ENCODE measurements at places on chromosomes 11 and 22. TPM values are rescaled to one million over a fixed set of nuclear protein-coding genes. Genes with fewer than 3 reads are reported as not detected.

Gene RHOD
- total RNA-seq, result 82.6 TPM

Gene C11orf52
- total RNA-seq, result not detected

Gene IL17RA
- 84.1 TPM for total RNA-seq

Gene P2RY6
- 8.8 TPM for total RNA-seq

Gene MS4A12
- total RNA-seq, result not detected

Gene GGTLC3
- not detected for total RNA-seq

Gene FOXRED2
- 25.9 TPM for total RNA-seq

Gene SC5D
- 18.8 TPM for total RNA-seq

GRCh38 chr22:31332886-31333285 is 13.3 kb downstream of the PATZ1 start:
- H3K4me3 ChIP-seq, result no peak overlapping the region
- H3K27ac ChIP-seq, result no peak overlapping the region
- DNase-seq, result no peak
- peaks cover 50% of the 10 kb centered on the region for H3K36me3 ChIP-seq
- no peaks in the 10 kb centered on the region for H3K4me1 ChIP-seq

DNA sequence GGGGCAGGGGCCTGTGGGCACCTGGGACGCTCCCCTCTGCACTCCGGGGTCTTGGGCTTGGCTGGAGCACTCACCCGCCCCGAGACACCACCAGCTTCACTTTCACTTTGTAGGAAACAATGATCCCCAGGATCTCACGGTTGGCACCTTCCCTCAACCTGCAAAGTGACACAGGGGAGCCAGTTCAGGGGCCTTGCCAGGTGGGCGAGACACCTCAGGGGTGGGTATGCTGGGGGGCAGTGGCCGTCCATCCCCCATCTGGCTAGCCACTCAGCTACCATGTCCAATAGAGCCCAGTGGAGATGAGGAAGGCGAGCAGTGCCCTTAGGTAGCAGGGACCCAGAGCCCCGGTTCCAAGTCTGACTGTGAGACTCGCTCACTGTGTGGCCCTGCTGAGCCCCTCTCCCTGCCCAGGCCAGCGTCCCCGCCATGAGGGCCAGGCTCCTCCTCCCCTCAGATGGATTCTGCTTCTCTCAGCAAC is 32.3 kb downstream of the TPBGL start:
- no peak overlapping the region for H3K27ac ChIP-seq
- no peak for DNase-seq
- no peaks in the 10 kb centered on the region for H3K4me1 ChIP-seq
- H3K36me3 ChIP-seq, result peaks cover 15% of the 10 kb centered on the region
- H3K4me3 ChIP-seq, result no peak overlapping the region
- H3K27me3 ChIP-seq, result no peaks in the 10 kb centered on the region

DNA sequence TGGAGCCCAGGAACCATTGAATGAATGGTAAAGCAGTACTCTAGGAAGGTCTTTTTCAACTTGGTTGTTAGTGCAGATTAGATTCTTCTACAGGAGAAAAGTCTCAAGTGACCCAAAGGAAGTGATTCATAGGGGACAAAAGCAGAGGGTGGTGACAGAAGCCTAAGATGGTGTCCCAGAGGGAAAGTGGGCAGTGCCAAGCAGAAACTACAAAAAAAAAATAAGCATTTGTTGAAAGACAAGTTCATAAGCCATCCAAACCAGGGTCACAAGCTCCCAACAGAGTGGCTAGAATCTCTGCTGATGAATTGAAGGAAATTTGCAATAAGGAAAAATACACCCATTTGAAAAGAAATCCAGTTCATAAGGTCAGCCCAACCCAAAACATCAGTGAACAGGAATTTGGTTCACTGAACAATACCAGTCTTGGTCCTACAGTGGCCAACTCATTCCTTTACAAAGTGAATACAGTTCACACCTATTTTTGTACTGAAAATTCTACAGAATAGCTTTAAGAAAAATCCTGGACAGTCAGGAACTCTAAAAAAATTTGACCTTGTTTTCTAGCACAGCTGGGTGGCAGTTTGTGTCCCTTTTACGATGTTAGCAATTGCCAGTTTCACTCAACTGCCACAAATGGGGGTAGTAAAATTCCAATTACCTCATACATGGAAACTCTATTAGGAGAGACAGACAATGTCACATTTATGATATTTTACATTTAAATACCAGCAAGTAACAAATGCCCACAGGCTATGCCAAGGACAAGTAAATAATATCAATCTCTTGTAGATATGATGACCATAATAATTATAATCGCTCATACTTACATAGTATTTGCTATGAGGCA is 21.6 kb upstream of the NUP160 start:
- no peak overlapping the region for H3K27ac ChIP-seq
- no peak for DNase-seq
- peaks cover 2% of the 10 kb centered on the region for H3K4me1 ChIP-seq

GRCh38 chr11:34926101-34926830 is 9.8 kb downstream of the PDHX start:
- no peaks in the 10 kb centered on the region for H3K36me3 ChIP-seq
- no peak for DNase-seq

DNA sequence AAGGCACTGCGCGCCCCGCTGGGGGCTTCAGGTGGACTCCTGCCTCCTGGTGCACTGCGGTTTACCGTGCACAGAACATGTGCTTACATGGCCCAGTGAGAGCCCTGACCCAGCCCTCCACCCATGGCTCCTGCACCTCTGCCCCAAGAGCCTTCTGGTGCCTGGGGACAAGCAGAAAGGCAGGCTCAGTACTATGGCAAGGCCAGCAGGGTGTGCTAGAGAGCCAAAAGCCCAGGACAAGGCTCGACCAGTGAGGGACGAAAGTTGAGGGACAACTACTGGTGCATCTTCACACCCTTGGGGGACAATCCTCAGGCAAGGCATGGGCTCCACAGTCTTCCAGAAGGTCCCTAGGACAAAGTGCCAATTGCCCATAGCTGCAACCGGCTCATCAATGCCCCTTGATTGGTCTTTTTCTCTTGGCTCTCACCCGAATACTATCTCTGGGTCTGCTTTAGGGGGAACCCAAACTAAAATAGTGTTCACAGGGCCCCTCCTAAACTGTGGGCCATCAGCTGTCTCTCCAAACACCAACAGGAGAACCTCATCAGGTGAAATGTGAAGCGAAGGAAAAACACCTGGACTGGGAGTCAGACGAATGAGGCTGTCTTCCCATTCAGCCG is 13.5 kb downstream of the PGA5 start:
- no peak overlapping the region for H3K4me3 ChIP-seq
- no peak overlapping the region for H3K27ac ChIP-seq
- no peaks in the 10 kb centered on the region for H3K36me3 ChIP-seq
- no peaks in the 10 kb centered on the region for H3K4me1 ChIP-seq

GRCh38 chr22:20221421-20222340 is 46.4 kb downstream of the RTN4R start:
- H3K27ac ChIP-seq, result peak overlapping the region; percentile 70
- DNase-seq, result no peak
- no peak overlapping the region for H3K4me3 ChIP-seq
- H3K4me1 ChIP-seq, result peaks cover 21% of the 10 kb centered on the region
- H3K27me3 ChIP-seq, result no peaks in the 10 kb centered on the region

DNA sequence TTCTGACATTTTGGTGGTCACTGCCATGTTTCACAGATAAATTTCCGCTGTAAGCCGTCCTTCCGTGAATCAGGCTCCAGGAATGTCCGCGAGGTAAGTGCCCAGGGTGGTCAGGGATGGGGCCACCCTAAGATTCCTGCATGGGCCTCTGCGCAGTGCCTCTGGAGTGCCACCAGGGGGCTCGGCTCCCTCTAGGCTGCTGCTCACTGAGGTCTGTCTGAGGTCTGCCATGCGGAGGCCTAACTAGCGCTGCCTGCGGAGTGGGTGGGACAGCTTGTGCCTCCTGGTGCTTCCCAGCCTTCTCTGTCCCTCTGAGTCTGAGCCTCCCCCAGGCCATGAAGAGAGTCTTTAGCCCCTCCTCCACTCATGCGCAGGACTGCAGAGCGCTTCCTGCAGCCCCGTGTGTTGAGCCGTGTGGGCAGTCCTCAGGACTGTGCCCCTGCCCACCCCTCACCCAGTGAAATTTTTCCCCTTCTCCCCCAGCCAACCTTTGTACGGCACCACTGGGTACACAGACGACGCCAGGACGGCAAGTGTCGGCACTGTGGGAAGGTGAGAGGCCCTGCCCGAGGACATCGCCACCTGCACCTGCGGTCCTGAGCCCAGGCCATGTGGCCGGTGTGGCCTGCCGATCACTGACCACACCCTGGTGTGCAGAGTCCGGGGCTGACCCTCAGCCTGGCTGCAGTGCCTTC is 11.9 kb upstream of the MDK start:
- no peak for DNase-seq
- H3K4me1 ChIP-seq, result peaks cover 5% of the 10 kb centered on the region
- H3K27me3 ChIP-seq, result no peaks in the 10 kb centered on the region
- no peak overlapping the region for H3K4me3 ChIP-seq
- peaks cover 37% of the 10 kb centered on the region for H3K36me3 ChIP-seq

- no peak for DNase-seq
- no peak overlapping the region for H3K4me3 ChIP-seq
- H3K36me3 ChIP-seq, result no peaks in the 10 kb centered on the region
- no peaks in the 10 kb centered on the region for H3K4me1 ChIP-seq
- H3K27ac ChIP-seq, result no peak overlapping the region
- H3K27me3 ChIP-seq, result no peaks in the 10 kb centered on the region
Observed at GRCh38 chr11:65726660-65727059, 6.1 kb upstream of the RNASEH2C start.

GRCh38 chr11:59144096-59144495 is 1.4 kb downstream of the FAM111A start:
- no peaks in the 10 kb centered on the region for H3K36me3 ChIP-seq
- no peaks in the 10 kb centered on the region for H3K4me1 ChIP-seq
- H3K27me3 ChIP-seq, result no peaks in the 10 kb centered on the region
- H3K27ac ChIP-seq, result peak overlapping the region; percentile 96
- no peak for DNase-seq

DNA sequence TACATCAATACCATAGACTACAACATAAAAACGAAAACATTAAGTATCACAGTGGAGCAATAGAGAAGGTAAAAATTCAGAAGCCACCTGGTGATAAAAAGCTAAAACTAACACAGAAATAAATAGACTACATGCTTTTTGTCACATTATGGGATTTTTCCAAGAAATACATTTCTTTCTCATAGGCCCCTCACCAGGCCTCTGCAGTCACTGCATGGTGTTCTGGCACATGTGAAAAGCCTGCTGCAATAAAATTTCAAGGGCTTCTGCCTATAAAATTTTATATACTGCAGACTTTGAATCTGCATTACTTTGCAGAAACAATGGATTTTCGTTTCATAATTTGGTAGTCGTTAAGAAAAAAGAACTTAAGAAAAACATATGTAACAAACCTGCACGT is 655.5 kb downstream of the CNTN5 start:
- no peak for DNase-seq
- no peaks in the 10 kb centered on the region for H3K36me3 ChIP-seq
- no peak overlapping the region for H3K4me3 ChIP-seq
- H3K27ac ChIP-seq, result no peak overlapping the region
- no peaks in the 10 kb centered on the region for H3K4me1 ChIP-seq

DNA sequence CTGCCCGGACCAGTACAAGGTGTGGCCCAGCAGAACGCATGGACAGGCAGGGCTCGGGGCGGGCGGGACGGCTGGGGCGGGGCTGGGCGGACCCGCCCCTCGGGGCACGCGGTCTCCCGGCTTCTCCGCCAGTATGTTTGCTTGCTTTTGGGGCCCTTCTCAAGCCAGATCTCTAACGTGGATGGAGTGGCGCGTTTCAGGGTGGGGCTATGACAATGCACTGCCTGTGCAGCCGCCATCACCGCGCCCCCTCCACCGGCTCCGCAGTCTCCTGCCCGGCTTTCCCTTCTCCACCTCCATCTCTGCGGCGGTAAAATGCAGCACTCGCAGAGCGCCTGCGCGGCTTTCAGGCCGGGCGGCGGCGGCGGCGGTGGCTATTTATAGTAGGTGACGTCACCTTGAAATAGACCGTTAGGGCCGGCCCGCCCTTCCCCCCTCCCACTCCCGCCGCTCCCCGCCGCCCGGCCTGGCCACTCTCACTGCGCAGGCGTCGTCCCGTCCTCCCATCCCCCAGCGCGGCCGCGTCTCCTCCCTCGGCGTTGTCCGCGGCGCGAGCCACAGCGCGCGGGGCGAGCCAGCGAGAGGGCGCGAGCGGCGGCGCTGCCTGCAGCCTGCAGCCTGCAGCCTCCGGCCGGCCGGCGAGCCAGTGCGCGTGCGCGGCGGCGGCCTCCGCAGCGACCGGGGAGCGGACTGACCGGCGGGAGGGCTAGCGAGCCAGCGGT is at the start of gene YWHAH:
YWHAH (plus strand) TSS at position 558 of the 722 bp plus-strand sequence. CDS start 199 bp downstream, outside the sequence.
- peaks cover 3% of the 10 kb centered on the region for H3K4me1 ChIP-seq
- DNase-seq, result peak; percentile 70
- H3K4me3 ChIP-seq, result peak within 1 kb of the TSS; percentile 83
- no peaks in the 10 kb centered on the region for H3K36me3 ChIP-seq

DNA sequence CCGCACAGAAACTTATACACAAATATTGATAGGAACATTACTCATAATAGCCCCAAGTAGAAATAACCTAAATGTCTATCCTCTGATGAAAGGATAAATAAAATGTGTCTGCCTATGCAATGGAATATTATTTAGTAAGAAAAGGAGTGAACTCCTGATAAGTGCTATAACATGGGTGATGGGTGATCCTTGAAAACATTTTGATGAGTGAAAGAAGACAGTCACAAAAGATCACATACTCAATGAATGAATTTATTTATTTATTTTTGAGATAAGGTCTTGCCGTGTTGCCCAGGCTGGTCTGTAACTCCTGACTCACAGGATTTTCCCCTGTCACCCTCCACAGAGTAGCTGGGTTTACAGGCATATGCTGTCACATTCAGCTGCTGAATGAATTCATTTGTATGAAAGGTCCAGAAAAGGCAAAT is 17.3 kb downstream of the RNF121 start:
- no peak overlapping the region for H3K27ac ChIP-seq
- no peaks in the 10 kb centered on the region for H3K36me3 ChIP-seq
- peaks cover 13% of the 10 kb centered on the region for H3K4me1 ChIP-seq
- H3K4me3 ChIP-seq, result no peak overlapping the region
- no peaks in the 10 kb centered on the region for H3K27me3 ChIP-seq

DNA sequence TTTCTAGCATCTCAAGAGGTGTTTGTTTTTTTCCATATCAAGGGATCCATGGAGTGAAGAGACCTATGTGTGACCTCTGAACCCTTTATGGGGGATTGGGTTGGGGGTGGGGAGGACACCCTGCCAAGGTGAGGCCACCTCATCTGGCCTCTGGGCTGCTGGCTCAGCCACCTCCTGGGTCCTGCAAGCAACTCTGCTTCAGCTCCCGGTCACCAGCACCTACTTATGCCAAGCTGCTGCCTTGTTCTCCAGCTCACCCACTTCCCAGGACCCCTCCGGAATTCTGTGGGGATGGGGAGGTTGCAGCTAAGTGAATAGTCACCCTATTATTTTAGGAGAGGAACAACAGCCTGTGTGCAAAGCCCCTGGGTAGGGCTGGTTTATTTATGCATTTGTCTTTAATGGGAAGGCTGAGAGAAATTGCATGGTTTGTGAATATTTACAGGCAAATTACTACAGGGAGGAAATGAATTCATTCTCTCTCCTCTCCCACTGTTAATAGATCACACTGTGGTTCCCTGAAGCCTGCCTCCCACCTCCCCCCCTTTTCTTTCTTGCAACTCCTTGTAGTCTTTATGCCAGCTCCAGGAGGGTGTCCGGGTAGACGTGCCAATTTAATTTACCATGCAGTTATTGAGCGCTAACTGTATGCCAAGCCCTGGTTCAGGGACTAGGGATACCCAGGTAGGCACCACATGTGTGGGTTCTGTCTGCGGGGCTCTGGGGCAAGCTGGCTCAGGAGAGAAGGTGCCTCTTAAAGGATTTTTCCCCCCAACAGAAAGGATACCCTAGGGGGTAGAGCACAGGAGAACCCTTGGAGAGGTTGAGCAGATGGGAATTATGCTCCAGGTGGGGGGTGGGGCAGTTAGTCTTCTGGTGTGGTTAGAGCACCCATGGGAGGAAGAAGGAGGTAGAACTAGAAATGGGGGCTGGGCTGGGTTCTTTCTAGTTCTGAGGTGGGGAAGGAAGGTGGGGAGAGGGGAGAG is 50.7 kb downstream of the TSPAN18 start:
- no peaks in the 10 kb centered on the region for H3K36me3 ChIP-seq
- peaks cover 11% of the 10 kb centered on the region for H3K4me1 ChIP-seq
- H3K27me3 ChIP-seq, result no peaks in the 10 kb centered on the region
- DNase-seq, result no peak
- no peak overlapping the region for H3K4me3 ChIP-seq

Measured in ascending aorta (tissue), 2 donors.